ENCODE measurements at places on chromosomes 13 and 19.

GRCh38 chr13:114130837-114131582, 1.4 kb downstream of the RASA3 start:
- DNase-seq: no peak

DNA sequence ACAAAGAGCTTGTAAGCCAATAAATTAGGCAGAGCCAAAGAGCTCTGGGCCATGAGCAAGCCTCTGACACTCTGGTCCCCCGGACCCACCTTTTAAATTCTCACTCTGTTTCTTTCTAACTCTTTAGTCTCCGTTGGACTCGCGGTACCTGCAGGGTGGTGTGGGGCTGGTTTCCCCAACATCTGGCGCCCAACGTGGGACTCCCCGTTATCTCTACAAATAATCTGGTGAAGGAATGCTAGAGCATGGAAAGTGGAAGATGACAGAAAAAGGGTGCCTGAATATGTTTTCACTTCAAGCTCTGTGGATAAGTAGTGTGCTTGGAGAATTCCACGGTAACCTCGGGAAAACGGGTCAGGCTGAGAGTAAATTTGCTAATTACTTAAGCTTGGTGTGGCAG, 36.5 kb upstream of the CYP2B6 start:
- no peak for DNase-seq

GRCh38 chr19:6735181-6735911, 2.0 kb downstream of the GPR108 start:
- DNase-seq: no peak

DNA sequence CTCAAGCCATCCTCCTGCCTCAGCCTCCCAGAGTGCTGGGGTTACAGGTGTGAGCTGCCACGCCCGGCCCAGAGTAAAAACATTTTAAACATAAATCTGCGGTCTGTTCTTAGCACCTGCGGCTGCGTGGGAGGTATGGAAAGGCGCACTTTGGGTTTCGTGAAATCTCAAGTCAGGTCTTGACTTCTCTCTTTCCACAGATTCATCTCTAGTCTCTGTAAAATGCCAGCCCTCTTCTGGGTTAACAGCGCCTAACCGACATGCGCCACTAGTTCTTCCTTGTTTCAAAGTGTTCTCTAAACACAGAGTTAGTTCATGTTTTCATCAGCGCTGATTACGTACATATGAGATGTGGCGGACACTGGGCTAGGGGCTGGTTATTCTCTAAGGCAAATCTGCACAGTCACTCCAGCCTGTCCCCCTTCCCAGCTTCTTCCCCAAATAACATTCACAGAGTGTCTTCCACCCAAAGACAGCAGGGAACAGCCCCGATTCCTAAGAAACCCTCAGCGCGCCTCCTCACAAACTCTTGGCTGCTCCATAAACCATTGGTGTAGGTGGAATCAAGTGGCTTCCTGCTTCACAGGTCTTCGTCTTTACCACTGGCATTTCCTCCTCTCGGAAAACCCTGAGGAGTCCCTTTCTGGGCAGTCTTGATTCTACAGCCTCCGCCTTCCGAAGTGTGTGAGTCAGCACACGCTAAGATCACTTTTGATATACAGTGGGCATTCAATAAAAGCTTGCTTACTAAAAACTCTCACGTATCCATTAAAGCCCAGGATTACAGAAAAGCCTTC, 1.4 kb downstream of the PARP4 start:
- DNase-seq: peak; percentile 68

- no peak for DNase-seq
Measured at GRCh38 chr19:3788996-3789778, 3.0 kb upstream of the MATK start.

- DNase-seq: no peak
Measured at GRCh38 chr13:20717581-20718542, 14.4 kb downstream of the IL17D start.

- DNase-seq: peak; percentile 100
Measured at GRCh38 chr19:44890366-44891015, 563 bp upstream of the TOMM40 start.

DNA sequence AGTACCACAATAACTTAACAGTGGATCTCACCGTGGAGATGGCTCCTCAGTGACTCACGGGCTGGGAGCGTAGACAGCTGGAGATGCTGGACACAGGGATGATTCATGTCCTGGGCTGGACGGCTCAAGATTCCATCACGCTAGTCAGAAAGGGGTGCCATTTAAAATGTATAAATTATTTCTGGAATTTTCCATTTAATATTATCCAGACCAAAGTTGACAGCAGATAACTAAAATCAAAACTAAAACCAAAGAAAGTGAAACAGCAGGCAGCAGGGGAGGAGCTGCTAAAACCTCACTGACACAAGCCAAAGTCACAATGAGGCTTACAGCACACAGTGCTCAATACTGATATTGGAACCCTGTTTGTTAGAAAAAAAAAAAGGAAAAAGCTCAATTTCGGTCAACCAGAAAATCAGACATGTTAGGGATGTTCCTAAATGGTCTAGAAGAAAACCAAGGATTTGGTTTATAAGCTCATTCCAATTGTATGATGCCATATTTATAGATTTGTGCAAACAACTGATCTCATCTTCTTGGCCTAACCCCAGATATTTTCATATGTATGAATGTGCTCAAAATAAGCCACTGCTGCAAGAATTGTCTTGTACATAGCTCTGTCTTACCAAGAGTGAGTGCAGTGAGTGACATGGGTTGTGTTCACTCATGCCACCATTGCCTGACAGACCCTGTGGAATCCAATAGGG, 111.8 kb downstream of the SACS start:
- no peak for DNase-seq

DNA sequence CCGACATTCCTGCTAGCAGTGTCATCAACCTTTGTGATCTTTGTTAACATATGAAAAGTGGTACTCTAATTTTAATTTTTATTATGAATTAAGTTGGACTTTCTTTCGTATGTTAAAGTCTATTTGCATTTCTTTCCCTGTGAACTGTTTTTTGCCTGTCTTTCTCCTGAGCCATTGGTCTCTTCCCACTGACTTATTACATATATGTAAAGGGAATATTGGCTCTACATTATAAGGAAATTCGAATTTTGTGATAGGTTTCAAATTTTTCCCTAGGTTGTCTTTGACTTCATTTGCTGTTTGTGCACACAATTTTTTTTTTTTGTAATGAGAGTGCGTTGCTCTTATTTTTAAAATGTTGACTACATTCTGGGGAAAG, 442 bp upstream of the CDC16 start:
- no peak for DNase-seq

- no peak for DNase-seq
Measured at GRCh38 chr13:92187378-92187989, 789.1 kb downstream of the GPC5 start.

DNA sequence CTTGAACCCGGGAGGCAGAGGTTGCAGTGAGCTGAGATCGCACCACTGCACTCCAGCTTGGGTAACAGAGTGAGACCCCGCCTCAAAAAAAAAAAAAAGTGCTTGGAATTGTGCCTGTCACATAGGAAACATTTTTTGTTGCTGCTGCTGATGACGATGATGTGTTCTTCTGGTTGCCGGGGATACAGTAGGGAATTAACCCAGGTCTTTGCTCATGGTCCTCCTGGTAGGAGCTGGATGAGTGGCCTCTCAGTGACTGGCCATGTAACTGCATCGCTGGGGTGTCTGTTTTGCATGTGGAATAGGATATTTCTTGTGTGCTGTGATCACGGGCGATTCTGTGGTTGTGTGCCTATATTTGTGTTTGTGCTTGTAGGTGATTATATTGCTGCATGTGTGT, 4.7 kb upstream of the CNFN start:
- no peak for DNase-seq

GRCh38 chr19:44924243-44924725, 9.9 kb downstream of the APOC1 start:
- DNase-seq: no peak

- no peak for DNase-seq
Measured at GRCh38 chr19:58394821-58395219, 636 bp upstream of the RNF225 start.

GRCh38 chr13:45951724-45952123, 100.2 kb upstream of the SIAH3 start:
- no peak for DNase-seq

GRCh38 chr13:27963491-27963890, 5.6 kb downstream of the CDX2 start:
- DNase-seq: no peak

GRCh38 chr13:82654861-82655855, 1227.1 kb downstream of the SLITRK1 start:
- no peak for DNase-seq

- DNase-seq: no peak
Measured at GRCh38 chr13:83248751-83249150, 633.5 kb downstream of the SLITRK1 start.

GRCh38 chr19:35713506-35713850, 4.3 kb upstream of the KMT2B start:
- DNase-seq: no peak

DNA sequence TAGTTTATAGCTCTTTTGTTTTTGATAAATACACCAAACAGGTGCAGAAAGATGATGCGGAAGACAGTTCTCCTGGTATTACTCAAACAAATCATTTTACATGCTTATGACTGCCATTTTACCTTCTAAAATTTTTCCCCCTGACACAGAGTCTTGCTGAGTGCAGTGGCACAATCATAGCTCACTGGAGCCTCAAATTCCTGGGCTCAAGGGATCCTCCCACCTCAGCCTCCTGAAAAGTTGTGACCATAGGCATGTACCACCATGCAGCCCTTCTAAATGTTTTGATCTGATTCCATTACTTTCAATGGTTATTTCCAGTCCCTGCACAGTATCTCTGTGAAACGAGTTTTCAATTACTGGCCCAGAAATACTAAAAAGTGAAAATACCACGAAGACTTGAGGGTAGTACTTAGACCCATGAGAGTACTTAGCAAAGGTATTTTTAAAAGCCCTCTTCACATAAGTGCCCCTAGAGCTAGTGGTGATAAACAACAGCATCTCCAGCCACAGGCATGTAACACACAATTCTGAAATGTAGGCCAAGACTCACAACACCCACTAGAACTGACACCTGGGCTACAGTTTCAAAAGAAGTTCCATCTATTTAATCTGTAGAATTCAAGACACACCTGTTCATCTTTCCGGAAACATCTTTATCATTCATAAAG, 11.3 kb downstream of the HSPH1 start:
- no peak for DNase-seq

- no peak for DNase-seq
Measured at GRCh38 chr13:95247171-95247570, 54.1 kb downstream of the ABCC4 start.

DNA sequence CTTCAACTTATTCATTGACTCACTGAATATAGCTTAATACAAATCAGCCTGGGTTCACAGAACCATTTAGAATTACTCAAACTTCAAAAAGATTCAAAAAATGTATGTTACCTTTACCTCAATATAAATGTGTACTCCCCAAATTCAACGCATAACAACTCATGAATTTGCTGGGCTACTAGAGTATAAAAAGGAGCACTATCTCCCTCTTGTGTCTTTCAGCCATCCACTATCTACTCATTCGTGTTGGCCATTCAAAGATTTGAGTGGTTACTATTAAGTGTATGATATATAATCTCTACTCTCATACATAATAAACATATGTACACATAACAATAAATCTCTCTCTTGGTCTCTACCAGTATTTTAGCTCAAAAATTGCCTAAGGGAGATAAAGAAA, 20.3 kb downstream of the INTS6 start:
- no peak for DNase-seq

GRCh38 chr13:45590066-45590465, 25.5 kb downstream of the ERICH6B start:
- no peak for DNase-seq

GRCh38 chr19:41352609-41353465, 885 bp downstream of the TGFB1 start:
- peak; percentile 69 for DNase-seq

- no peak for DNase-seq
Measured at GRCh38 chr13:89733829-89734228, 1613.7 kb upstream of the MIR17HG start.

DNA sequence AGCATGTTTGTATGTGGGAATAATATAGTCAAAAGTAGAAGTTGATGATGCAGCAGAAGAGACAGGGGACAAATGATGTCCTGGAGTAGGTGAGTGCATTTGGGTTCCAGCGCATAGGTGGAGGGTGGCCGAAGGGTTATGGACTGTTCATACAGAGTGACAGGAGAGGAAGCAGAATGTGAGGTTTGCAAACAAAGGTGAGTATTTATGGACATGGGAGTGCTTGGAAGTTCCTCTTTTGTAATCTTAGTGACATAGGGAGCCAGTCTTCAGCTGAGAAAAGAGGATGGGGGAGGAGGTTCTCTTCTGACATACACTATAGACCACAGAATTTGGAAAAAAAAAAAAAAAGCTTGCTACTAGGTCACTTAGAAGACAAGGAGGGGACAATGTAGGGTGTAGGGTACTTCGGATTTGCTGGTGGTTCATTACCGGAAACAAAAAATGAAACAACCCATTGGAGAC, 331.6 kb downstream of the DLEU7 start:
- DNase-seq: no peak

- no peak for DNase-seq
Measured at GRCh38 chr19:15181394-15181793, 19.4 kb downstream of the NOTCH3 start.

Measured in stimulated activated CD8-positive, alpha-beta memory T cell treated with anti-CD3 and anti-CD28 coated beads, Interleukin-15, amount 100 ng/mL, for 48 hours (primary cell).